Gastroesophageal sphincter (tissue), 4 donors: ENCODE measurements at places on chromosomes 11 and 22. TPM values are rescaled to one million over a fixed set of nuclear protein-coding genes. Genes with fewer than 3 reads are reported as not detected.

The FIBIN gene
- total RNA-seq: 53.2 TPM

GRCh38 chr22:23520863-23521440, 59.1 kb downstream of the IGLL1 start:
- ATAC-seq: no peak

The CALCA gene
- total RNA-seq: not detected

DNA sequence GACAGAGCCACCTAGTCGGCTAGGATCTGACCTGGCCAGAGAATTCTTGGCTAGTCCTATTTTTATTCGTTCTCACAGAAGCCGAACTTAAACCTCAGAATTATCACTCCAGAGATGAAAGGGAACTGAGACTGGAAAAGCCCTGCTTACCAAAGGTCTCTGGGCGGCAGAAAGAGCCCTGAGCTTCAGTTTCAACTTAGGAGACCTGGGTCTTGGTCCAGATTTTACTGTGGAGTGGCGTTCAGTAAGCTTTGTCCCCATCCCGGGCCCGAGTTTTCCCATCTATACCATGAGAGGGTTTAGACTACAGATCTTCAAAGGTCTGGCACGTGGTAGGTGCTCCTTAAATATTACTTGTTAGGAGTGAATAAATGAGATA, 516 bp downstream of the NEU3 start:
- ATAC-seq: no peak

DNA sequence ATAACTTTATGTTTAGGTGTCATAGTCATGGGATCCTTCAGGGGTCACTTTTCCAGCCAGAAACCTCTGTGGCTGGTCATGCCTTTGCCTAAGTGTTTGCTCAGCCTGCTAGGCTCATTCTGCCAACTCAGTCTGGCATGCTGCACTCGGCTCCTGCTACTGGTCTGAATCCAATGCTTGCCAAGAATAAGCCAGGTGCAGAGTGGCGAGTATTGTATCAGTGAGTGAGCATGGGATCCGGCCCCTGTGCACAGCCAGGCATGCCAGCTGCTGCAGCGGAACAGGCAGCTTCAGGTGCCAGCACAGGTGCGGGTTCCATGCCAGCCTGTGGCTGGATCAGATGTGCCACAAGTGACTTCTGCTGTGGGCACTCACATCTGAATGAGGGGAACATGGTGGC, 1269.3 kb upstream of the CNTN5 start:
- no peak for ATAC-seq

DNA sequence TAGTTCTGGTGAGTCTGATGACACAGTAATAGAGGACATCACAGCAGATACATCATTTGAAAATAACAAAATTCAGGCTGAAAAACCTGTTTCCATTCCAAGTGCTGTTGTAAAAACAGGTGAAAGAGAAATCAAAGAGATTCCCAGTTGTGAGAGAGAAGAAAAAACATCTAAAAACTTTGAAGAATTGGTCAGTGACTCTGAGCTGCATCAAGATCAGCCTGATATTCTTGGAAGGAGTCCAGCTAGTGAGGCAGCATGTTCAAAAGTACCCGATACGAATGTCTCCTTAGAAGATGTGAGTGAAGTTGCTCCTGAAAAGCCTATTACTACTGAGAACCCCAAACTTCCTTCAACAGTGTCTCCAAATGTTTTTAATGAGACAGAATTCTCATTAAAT, 38.7 kb downstream of the RTN3 start:
- ATAC-seq: no peak

DNA sequence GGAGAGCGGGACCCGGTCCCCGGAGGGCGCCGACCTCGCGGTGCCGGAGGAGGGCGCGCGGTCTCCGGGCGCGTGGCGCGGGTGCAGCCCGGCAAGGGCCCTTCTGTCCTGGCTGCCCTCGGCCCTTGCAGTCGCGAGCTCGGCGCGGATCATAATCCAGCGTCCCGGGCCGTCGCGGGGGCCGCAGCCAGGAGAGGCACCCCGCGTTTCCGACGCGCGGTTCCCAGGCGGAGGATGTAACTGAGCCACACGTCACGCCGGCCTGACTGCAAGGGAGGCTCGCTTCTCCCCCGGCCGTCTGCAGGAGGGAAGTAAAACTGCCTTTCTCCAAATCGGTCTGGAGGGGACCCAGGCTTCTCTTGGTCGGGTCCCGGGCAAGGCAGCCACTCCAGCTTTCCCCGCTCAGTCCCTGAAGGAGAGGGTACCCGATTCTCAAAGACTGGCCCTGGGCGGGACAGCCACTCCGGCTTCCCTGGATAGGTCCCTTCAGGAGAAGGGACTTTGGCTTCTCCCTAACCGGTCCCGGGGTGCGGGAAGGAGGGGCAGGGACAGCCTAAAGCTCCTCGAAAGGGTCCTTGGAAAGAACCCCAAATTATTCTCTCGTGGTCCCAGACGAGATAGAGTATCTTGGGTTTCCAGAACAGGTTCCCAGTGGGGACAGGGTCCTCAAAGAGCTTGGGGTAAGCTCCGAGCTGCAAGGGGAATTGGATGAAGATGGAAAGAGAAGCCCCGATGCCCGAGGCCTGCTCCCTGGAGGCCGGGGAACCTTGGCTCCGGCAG, 836 bp downstream of the SPON1 start:
- peak; percentile 47 for ATAC-seq

DNA sequence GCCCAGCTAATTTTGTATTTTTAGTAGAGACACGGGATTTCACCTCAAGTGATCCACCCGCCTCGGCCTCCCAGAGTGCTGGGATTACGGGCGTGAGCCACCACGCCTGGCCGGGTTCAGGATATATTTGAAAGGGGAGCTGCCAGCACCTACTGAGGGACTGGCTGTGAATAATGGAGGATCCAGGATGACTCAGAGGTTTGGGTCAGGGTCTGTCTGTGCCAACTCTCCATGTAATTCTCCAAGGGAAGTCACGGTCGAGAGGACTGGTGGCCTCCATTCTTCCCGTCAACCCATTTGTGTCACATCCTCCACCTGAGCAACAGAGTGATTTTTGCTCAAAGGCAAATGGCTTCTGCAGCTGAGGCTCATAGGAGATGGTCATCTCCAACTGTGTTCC, 3.6 kb upstream of the ARRB1 start:
- ATAC-seq: no peak

DNA sequence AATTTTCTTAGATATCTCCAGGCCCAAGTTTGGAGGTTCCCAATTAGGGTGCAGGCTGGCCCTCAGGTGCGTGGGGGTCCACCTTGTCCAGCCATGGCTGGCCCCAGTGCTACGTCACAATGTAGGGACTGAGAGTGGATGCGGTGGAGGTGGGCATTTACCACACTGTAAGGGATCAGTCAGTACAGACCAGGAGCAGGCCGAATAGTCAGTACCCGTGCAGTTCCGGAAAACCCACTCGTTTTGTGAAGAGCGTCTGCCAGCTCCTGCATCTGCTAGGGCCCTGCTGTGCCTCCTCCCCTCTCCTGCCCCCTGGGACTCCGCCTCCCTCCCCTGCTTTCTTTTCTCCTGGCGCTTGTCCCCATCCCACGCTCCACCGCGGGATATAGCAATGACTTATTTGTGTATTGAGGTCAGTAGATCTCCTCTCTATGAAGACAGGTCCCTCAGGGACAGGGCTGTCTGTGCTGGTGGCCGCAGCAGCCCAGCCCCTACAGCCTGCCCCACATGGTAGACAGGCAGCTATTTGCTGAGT, 50.4 kb upstream of the SEPTIN5 start:
- no peak for ATAC-seq

- ATAC-seq: peak; percentile 21
Observed at GRCh38 chr11:68036717-68037239, 2.0 kb upstream of the TCIRG1 start.

- ATAC-seq: no peak
Observed at GRCh38 chr22:23386822-23387580, 193.1 kb downstream of the IGLL1 start.

GRCh38 chr22:38068641-38069371, 11.6 kb downstream of the PICK1 start:
- ATAC-seq: no peak

GRCh38 chr11:80900265-80900664, 1459.4 kb upstream of the TENM4 start:
- ATAC-seq: no peak

The TRIM29 gene
- 1.2 TPM for total RNA-seq

DNA sequence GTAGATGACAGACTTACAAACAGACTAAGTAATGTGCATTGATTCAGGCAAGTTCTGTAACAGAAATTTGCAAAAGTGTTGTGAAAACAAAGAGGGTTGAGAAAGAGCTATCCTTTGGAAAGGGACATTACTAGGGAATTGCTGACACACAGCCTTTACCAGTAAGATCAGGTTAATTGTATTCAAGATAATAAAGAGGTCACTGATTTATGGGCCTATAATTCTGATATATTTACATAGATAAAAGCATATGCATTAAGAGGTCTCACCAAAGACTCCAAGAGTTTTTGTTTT, 138.7 kb downstream of the MAML2 start:
- ATAC-seq: no peak

The APOL4 gene
- 1.1 TPM for total RNA-seq

DNA sequence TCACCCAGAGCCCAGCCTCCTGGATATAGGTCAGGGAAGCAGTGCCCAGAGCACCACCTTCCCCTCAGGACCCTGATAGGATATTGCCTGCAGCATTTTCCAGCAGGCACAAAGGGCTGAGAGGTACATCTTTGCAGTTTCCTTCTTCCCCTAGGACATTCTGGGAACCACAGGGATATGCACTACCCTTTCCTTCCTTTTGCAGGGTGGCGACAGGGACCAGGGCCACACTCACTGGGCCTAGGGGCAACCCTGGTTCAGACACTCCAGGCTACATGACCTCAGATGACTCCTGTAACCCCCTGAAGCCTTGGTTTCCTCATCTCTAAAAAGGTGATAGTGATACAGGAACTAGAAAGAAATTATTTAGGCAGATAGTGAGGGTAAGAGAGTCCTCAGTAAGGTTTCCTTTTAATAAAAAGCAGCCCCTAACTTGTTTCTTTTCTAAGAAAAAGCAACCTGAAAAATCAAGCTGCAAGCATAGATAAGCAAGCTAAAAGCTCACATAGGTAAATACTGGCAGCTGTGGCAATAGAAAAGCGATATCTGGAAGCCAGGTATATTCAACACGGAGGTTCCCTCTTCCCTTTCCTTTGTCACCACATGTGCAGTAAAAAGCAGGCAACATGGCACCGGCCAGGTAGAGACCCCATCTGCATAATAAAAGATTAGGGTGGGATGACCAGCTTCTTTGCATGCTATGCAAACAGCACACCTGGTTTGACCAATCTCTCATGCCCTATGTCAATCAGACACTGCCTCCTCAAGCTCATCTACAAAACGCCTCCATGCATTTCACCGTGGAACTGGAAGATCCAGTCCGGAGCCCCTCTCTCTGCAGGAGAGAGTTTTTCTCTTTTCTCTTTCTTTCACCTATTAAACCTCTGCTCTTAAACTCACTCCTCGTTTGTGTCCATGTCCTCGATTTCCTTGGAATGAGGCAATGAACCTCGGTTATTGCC, 13.2 kb upstream of the MRGPRX2 start:
- ATAC-seq: no peak

DNA sequence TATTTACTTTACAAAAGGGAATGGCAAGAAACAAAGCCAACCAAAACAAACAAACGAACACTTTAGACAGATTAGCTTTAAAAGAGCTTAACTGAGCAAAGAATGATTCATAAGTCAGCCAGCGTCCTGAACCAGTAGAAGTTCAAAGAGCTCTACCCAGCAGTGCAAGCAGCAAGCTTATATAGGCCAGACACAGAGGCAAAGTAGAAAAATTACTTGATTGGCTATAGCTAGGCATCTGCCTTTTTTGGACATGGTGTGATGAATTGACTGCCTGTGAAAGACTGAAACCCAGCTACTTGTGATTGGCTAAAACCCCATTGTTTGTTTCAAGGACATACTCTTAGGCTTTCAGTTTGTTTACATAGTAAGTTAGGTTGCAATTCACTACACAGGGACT, 2120.0 kb upstream of the RAG2 start:
- no peak for ATAC-seq

The LIF gene
- 0.58 TPM for total RNA-seq

The FAM118B gene
- total RNA-seq: 15.5 TPM

GRCh38 chr11:131824771-131825170, 454.4 kb downstream of the NTM start:
- ATAC-seq: peak; percentile 57

DNA sequence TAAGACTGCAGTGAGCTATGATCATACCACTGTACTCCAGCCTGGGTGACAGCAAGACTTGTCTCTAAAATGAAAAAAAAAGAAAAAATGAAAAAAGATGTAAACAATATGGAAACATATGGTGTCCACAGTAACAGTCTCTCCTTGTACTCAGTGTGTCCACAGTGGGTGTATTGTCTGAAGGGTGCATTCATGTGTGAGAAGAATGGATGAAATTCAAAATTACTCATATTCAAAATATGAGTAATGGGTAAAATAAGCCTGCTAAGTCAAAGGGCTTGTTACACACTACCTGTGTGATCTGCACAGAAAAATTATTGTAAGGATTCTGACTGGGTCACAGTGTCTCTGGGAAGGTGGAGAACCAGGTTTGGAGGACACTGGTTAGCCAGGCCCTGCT, 26.9 kb downstream of the PPFIA1 start:
- no peak for ATAC-seq

DNA sequence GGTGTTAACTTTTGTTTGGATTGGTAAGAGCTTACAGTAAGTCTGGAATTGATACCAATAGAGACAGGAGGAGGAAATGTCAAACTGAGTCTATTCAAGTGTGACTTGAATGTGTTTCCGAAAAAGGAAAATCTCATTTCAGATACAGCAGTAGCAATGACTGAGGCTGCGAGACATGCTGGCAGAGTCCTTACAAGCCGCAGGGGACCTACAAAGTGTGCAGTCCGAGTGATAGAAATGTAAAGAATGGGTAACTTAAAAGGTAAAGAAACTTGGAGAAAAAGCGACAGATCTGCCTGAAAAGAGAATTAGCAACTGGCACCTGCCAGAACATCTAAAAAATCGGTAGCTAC, 444 bp downstream of the CWF19L2 start:
- ATAC-seq: no peak

DNA sequence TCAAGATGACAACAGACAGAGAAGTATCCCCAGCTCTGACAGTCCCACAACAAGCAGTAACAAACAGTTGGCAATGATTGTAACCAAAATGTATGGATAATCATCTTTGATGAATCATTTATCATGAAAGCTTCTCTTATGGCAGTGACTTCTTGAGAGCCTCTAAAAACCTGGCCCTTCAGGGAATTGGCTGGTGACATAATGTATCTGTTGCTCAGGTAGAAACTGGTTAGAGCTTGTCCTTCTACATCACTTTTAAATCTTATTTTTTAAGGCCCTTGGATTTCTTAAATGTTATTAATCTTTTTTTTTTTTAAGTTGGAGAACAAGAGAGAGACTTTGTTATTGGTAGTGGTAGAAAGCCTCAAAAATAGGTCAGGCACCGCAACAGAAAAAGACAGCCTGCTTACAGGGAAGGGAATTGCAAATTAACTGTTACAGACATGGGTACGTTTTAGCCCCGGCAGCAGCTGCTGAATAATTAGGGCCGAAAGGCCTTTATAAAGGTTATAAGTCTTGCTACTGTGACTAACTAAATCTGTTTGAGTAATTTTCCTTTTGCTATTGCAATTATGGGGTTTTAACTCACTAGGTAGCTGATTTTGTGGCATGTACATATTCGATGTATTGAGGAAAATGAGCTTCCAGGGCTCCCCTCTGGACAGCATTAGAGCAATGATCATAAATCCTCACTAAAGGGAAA, 207.7 kb upstream of the LRRC4C start:
- no peak for ATAC-seq

GRCh38 chr11:63240098-63240497, 3.3 kb downstream of the SLC22A25 start:
- no peak for ATAC-seq
